Left colon (tissue), 2 donors: ENCODE measurements at places on chromosomes 12 and 14. TPM values are rescaled to one million over a fixed set of nuclear protein-coding genes. Genes with fewer than 3 reads are reported as not detected.
A peak's percentile ranks its signal among the peaks of the same experiment; 100 is the strongest.

Gene CD4
- total RNA-seq: 18.1 TPM

DNA sequence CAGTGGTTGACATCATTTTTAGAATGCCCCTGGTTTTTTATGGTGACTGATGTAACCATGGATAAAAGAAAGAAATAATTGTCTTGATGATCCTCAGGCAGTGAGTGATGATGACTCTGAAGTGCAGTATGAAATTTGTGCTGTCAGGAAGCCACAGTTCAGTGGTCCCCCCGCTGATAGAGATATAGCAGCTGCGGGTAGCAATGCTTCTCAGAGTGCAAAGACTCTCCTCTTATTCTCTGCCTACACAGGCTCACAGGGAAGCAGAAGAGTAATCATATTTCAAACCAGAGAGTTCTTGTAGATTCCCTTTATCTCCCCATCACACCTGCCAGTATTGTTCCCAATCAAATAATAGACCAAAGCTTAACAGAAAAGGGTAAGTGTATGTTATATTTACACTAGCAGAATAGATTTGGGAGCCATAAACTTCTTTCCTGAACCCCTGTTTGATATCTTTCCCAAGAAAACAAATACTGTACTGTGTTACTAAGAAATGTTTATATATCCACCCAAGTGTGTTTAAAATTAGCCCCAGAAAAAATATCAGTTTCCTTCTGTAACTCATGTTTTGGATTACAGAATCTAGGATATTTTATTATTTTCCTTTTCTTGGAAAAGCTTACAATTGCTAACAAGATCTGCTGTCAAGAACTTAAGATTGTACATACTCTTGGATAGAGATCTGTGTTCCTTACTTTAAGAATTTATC is 1817.4 kb upstream of the FLRT2 start:
- DNase-seq: no peak

Gene CIDEB
- 16.6 TPM for total RNA-seq

DNA sequence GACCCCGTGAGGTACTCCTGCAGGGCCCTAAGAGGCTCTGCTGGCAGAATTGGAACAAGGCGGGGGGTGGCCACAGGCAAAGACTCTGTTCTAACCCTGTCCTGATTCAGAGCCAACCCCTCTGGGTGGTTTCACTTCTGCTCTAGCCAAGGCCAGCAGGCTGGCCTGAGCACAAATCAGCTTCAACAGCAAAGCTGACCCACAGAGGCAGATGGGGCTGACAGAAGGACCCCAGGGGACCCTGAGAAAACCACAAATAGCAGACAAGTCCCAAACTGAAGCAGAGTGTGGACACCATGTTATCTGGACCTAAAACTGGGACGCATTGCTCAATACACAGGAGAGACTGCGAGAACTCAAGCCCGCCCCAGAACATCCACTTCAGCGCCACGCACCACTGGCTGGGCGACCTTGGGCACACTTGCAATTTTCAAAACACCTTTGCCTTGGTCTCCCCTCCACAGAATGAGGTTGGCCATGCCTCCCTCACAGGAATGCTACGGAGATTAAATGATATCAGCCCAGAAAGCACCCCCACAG is 76.4 kb upstream of the DICER1 start:
- DNase-seq: peak; percentile 43

Gene SMCO2
- not detected for total RNA-seq

DNA sequence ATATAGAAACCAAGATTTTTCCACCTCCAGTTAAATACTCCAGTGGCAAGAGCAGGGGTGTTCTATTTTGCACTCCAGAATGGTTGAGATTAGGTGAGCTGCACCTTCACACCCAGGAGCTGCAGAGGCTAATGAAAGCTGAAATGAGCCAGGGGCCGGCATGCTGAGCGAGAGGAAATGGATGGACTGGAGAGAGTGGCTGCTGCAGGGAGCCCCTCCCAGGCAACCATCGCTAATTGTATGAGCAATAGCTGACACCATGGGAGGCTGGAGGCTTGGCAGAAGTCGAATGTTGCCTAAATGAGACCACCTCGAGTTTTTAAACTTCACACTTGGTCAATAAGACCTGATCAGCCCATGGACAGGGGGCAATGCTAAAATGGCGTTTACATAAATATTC is 301.8 kb upstream of the TMPO start:
- no peak for DNase-seq

GRCh38 chr12:63467951-63468350 is 200.3 kb downstream of the DPY19L2 start:
- no peak for DNase-seq

Gene ZFHX2
- 0.49 TPM for total RNA-seq

Gene AQP2
- total RNA-seq: not detected

DNA sequence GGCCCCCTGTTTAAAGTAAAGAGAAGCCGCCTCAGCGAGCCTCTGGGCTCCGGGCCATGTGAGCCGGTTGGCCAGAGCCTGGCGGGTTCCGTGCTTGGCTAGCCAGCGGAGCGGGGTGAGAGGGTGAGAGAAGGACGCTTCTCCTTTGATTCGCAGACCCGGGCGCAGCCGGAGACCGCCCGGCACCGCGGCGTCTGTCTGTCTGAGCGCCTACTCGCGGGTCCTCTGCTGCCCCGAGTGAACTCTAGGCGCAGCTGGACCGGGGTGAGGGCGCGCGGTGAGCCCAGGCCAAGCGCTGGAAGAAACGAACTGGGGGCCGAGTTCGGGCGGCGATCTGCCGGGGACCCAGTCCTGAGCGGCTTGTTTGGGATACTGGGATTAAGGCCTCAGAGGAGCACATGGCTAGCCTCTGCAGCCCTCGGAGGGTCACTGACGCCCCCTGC is 41.4 kb upstream of the TBX5 start:
- no peak for DNase-seq

- DNase-seq: no peak
Observed at GRCh38 chr12:47205532-47206449, 126.0 kb upstream of the AMIGO2 start.

DNA sequence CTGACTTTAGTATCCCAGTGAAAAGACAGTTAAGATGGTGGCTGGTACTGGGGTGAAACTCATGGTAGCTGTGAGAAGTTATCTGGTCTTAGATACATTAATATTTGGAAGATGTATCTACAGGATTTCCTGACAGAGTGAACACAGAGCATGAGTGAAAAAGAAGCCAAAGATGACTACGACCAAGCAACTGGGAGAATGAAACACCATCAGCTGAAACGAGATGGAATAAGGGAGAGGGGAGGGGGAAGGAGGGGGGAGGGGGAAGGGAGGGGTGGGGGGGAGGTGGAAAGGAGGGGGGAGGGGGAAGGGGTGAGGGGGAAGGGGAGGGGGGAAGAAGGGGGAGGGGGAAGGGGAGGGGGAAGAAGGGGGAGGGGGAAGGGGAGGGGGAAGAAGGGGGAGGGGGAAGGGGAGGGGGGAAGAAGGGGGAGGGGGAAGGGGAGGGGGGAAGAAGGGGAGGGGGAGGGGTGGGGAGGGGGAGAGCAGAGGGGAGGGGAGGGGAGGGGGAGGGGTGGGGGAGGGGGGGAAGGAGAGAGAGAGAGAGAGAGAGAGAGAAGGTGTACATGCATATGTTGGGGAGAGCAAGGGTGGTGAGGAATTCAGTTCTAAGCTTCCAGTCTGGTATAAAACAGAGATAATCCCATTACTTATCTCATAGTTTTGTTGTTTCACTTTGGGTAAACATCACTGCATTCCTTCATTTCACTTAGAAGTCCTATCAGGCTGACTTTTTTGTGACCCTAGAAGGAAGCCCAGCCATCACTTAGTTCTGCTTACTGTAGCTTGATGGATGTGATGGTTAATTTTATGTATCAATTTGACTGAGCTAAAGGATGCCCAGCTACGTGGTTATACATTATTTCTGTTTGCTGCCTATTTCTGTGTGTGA is 73.9 kb downstream of the SPPL3 start:
- no peak for DNase-seq

Gene APOF
- total RNA-seq: not detected

Gene CKB
- 3,680 TPM for total RNA-seq

GRCh38 chr12:22765421-22766130 is 140.6 kb downstream of the ETNK1 start:
- no peak for DNase-seq

GRCh38 chr12:115473257-115473956 is 789.4 kb upstream of the TBX3 start:
- DNase-seq: no peak

GRCh38 chr12:22467190-22467589 is 77.2 kb downstream of the C2CD5 start:
- DNase-seq: no peak
